ENCODE measurements at places on chromosomes 2 and 18.

GRCh38 chr18:1994471-1994870 lies 576.8 kb downstream of the METTL4 start:
- DNase-seq = no peak

- no peak for DNase-seq
These were observed 2.9 kb upstream of the EML6 start for GRCh38 chr2:54720563-54720962.

- no peak for DNase-seq
These were observed 116.0 kb downstream of the MAP3K20 start for GRCh38 chr2:173191601-173192000.

DNA sequence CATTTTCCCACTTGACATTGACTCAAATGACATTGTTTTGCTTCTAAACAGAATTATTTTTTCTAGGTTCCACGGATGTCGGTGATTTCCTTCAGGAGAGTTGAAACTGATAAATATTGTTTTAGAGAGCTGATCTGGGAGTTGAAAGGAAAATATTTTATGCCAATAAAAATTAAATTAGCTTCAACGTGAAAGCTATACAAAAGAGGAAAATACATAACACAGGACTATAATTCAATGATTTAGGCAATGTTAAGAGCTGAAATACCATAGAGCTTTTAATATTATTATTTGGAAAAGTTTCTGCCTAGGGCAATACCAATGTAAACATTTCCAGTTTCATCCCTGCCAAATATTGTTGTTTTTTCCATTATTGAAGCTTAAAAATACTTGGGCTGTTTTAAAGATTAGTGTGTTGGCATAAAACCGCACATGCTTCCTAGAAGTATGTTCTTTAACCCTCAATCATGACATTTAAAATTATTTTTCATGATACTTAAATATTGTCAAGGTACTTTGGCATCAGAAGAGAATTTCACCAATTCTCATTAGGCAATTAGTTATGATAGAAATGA lies 18.6 kb upstream of the PDE1A start:
- no peak for DNase-seq

- no peak for DNase-seq
These were observed 152.8 kb downstream of the TMEM18 start for GRCh38 chr2:524442-524841.
